ENCODE measurements at places on chromosomes 5 and 9.

- no peak for DNase-seq
These were observed 1061.7 kb upstream of the WWC1 start for GRCh38 chr5:167229751-167230150.

- DNase-seq: peak; percentile 74
These were observed 108.9 kb upstream of the SPRY4 start for GRCh38 chr5:142433526-142434321.

GRCh38 chr5:98977723-98978122 lies 48.9 kb upstream of the CHD1 start:
- DNase-seq: no peak

GRCh38 chr5:124742521-124742920 lies 3.9 kb downstream of the ZNF608 start:
- DNase-seq: no peak

DNA sequence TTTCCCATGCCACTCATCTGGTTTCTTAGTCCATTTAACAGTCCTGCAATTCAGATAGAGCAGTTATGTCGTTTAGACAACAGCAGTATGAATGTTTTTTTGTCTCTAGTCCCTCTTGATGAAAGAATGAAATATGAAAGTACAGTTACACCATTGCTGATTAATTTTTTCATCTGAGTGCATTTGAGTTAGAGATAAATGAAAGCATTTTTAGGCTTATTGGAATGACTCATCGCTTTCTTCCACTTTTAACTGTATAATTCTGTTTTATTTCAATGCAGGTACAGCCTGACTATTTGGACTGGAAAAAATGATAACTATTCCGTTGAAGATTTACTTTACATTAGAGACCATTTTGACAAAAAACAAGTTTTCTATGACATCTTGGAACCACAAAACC lies 28.7 kb downstream of the ANKRD34B start:
- no peak for DNase-seq

DNA sequence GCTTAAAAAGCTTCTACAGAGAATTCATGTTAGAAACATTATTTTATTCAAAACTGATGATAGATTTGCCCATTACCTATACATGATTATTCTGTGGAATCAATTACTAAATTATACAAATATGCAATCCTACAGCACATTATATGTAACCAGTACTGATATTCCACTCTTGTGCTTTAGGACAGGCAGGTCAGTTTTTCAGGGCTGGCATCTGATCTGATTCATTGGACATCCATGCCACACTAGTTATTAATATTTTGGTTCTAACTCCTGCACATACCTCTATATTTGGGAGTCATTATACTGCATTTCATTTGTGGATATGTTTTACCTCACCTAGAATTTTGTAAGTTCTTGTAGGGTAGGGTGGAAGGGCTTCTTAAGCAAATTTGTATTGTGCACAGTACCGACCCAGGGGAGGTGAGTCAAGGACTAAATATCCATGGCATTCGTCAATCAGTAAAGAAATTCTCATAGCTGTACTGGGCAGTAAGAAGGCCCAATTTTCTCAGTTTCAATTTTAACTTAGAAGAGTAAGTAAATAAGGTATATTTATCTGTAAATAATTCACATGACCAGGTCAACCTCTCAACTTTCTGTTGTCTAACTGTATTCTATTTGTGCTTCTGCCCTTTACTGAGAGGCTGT lies 33.5 kb downstream of the ELOVL7 start:
- peak; percentile 14 for DNase-seq

DNA sequence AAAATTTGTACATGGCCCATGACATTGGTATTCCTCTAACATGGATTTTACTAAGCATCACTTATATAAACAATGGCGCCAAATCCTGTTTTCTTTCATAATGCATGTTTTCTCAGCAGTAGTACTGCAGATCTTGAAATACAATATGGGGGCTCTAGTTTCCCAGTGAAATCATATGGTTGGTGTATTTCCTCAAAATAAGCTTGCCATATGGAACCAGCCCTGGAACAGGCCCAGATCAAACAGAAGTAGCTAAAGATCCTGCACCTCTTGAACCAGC lies 163.9 kb downstream of the ZNF608 start:
- DNase-seq: no peak

DNA sequence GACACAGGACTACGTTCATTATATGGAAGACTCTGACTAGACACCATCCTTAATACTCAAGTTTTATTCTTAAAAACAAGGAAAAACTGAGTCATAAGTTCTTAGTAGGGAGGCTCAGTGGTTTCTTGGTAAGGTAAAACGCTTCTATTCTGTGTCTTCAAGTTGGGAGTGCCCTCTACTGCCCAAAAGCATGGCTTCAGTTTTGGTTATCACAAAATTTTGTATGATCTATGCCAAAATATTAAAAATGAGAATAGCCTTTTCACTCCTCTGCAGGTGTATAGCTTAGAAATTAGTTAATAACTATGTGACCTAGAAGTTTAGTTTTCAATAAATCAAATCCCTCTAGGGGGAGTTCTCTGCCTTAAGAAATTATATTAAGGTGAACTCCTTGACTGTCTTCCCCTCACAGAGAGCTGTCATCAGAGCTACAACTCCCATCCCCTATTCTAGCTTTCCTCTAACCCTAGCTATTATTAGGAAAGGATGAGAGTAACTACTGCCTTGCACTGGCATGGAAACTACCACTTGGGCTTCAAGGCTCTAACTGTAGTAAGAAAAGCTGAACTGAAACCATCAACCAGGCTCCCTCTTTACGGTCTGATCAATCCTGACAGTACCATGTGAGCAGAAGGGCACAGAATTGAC lies 189.7 kb downstream of the GNAQ start:
- no peak for DNase-seq

- no peak for DNase-seq
These were observed 74.9 kb downstream of the TAF11L14 start for GRCh38 chr5:17709011-17709710.

GRCh38 chr9:108052431-108053080 lies 563.0 kb upstream of the KLF4 start:
- no peak for DNase-seq

GRCh38 chr5:149433524-149434131 lies 54.5 kb upstream of the IL17B start:
- peak; percentile 58 for DNase-seq

DNA sequence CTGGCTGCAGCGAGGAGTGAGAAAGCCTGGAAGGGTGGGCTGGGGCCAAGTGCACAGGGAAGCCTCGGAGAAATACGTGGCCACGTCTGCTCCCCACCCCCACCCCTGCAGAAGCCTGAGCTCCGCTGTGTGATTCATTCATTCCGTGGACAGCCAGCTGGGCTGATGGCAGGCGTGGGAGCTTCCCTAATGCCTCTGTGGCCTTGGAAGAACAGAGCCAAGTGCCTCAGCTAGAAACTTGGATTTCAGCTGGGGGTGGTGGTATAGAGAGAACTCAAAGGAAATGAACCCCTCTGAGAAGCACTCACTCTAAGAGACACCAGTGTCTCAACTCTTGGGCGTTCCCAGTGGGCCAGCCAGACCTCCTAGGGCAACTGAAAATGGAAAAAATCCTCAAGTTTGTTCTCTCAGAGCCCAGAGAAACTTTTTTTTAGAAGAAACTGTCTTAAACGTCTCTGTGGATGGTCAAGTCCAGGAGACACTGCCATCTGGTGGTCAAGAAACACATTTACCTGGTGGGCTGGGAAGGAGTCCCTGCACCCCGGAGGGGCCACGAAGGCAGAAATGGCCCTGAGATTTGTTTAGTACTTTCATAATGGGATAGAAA lies 18.0 kb downstream of the ATOX1 start:
- peak; percentile 95 for DNase-seq

- no peak for DNase-seq
These were observed 652.6 kb upstream of the WWC1 start for GRCh38 chr5:167638816-167639215.

GRCh38 chr5:53361708-53362107 lies 118.7 kb upstream of the FST start:
- DNase-seq: no peak

DNA sequence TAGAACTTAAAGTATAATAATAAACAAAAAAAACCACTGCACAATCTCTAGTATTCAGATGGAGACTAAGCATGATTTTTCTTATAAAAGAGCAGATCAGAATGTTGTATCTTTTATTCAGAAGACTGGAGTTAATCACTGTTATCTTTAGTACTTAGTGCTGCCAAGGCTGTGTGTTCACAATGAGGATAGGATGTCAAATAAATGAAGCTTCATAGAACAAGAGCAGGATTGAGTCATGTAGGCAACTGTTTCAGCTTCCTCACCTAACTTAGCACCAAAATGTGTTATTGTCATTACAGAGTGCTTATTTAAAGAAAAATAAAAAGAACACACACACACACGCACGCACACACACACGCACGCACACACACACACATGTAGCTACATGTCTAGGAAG lies 58.1 kb upstream of the CDKN2B start:
- peak; percentile 45 for DNase-seq

DNA sequence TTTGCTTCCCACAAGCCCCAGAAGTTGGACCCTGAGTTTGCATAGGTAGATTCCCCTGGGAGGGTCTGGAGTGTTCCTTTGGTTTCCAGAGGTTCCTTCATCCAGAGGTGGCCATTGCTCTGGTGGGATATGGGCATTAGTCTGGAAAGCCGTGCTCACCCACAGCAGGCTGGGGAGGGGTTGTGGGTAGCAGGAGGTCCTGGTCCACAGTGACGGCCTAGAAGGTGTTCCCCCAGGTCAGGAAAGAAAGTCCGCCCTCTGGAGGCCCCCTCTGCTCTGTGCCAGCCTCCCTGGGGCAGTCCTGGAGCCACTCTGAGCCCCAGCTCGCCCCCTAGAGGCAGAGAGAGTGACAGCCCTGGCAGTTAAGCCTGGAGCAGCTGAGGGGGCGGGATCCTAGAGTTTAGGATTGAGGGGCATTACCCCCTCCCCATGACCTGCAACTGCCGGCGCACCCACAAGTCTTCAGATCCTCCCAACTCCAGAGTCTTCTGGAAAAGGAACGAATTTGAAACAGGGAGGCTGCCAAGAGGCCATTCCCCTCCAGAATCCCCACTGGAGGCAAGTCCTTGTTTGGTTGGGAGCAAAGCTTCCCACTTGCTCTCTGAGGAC lies 36.8 kb downstream of the NDST1 start:
- no peak for DNase-seq

- DNase-seq: no peak
These were observed 33.0 kb downstream of the TENT4A start for GRCh38 chr5:6746244-6746643.

GRCh38 chr5:121984250-121984649 lies 22.5 kb downstream of the SRFBP1 start:
- DNase-seq: no peak

DNA sequence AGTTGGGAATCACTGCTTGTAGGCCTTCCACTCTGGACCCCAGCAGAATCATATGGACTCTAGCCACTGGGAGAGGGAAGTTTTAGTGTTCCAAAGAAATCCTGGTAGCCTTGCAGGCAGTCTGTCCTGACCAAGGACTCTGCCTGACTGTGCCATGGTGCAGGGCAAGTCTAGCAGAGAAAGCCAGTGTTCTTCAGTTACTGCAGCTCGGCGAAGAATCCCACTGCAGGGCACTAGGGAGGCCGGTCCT lies 20.3 kb upstream of the MATR3 start:
- no peak for DNase-seq

DNA sequence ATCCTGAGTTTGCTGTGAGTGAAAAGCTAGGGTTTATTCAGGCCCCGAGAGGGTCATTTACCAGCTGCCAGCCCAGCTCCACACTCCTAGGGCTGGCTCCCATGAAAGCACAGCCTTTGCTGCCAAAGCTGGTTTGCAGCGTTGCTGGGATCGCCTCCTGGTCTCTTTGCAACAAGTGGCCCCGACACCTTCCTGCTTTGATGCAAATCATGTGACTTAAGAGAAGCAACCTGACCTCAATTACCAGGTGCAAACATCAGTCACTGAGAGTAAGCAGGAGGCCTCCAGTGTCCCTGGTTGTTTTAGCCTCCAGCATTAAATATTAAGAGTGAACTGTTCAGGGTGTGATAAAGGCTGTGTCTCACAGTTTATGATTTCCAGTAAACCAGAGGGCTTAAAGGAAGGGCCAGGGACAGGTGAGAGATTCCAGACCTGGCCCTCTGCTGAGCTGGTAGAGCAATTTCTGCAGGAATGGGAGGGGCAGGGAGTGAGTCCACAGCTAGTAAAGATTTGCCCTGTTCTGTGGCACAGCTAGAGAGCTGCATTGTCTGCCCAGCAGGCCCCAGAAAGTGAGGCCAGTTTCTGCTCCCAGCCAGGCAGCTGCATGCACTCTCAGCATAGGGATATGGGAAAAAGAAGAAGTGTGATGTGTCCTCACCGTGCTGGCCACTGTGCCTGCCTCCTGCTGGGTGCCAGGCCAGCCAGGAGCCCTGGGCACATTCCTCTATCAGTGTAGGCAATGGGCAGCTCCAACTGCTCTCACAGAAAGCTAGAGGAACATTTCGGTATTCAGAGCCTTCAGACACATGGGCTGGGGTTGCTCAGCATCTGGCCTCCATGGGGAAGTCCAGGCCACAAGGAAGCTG lies 58.0 kb downstream of the SLC22A5 start:
- DNase-seq: no peak

GRCh38 chr5:172749881-172750633 lies 20.9 kb downstream of the DUSP1 start:
- DNase-seq: peak; percentile 55

- no peak for DNase-seq
These were observed 162.6 kb downstream of the TAF11L14 start for GRCh38 chr5:17796757-17797396.

- peak; percentile 2 for DNase-seq
These were observed 41.8 kb upstream of the KDM4C start for GRCh38 chr9:6715755-6716643.

DNA sequence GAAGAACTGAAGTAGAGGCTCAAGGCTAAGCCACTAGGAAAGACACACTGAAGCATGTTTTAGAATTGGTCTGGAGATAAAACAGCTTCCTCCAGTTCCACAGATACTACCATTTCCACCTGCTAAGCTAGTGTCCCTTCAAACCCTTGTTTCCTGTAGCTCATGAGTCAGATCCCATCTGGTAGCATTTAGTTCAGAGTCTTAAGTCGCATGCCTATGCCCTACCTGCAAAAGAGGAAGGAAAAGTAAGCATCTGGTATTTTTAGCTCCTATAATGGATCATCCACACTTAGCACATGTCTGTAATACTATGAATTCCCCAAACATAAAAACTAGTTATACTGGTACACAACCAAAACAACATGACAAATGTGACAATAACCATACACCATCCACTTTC lies 92.1 kb downstream of the CDKN2A start:
- DNase-seq: no peak

- no peak for DNase-seq
These were observed 31.5 kb downstream of the VAV2 start for GRCh38 chr9:133960568-133961129.

Data from astrocyte (in vitro differentiated cells and primary cell).